Neural progenitor cell (in vitro differentiated cells): ENCODE measurements at places on chromosomes 16 and 17.

DNA sequence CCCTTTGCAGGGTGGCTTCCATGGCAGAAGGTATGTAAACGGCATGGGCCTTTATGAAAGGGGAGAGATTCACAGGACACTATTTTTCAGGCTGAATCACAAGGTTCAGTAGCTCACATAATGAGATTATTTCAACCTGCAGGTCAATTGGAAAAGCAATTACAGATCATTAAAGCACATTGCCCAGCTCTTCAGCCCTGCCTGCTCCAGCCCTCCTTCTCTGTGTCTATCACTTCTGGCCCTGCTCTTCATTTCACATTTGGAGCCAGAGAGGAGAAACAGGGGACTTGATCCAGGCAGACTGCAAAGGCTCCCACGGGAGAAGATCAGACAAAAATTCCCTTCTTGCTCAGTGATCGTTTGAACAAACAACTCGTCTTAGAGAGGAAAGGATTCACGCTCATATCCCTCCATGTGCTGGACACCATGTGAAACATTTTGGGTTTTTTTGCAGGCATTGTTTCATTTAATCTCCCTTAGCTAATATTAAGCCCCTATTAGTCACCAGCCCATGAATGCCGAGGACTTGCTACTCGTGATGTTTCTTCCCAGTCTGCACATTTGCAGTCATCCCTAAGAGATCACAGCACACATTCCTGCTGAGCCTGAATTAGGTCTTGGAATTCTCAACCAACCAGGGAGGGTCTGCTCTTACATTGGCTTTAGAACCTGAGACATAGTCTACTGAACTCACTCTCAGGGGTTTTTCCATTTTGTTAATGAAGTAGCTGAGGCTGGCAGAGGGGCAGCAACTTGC lies 443.9 kb upstream of the CCL2 start:
- peak; percentile 33 for DNase-seq

DNA sequence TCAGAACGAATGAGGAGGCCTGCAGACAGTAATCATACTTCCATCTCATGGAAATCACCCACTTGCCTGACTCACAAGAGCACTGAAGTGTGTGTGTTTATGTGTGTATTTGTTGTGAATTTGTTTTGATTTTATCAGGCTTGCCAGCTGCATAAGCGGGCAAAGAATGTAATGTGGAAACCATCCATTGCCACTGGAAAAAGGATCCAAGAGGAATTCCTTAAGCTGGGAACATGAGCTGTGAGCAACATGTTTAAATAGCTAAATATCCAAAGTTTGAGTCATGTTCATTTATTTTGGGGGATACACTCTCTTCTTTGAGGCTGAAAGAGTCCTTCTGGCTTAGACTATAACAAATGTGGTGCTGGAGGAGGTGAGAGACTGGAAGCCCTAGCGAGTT lies 198.4 kb upstream of the TBX2 start:
- no peak for DNase-seq

DNA sequence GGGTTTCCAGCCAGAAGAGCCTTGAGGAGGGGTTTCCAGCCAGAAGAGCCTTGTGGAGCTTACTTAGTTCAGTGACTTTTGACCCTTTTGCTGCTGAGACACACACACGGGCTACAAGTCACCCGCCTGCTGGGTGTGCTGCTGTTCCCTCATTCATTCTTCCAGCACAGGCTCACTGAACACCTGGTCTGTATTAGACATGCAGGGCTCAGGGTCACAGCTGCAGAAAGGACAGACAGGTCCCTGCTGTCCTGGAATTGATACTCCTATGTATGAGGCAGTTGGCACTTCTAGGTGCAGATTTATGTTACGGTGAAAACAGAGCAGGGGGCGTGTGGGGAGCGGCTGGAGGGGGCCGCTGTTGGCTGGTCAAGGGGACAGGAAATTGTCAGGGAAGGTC lies 6.8 kb downstream of the CACNG4 start:
- DNase-seq, result no peak

DNA sequence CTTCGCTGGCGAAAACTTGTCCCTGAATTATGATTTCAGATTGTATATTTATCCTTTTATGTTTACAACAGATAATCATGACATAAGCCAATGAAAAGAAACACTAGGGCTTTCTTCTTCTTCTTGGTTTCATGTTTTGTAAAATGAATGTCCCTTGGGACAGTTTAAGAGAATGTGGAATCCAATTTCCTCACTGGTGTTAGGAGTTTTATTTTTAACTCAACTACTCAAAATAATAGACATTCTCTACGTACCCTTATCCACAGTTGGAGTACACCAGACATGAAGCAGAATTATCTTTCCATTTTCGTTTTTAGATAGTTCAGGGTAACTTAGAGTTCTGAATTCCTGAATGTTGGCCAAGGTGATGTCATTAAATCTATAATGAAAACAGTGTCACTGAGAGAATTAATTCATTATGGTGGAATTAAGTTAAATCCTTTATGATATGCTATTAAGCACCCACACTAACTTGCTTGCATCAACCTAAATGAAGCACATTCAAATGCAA lies 43.4 kb downstream of the IRX6 start:
- no peak for DNase-seq

GRCh38 chr16:70342016-70342415 lies 4.7 kb upstream of the DDX19A start:
- no peak for DNase-seq

GRCh38 chr16:2038382-2039231 lies 9.0 kb downstream of the NTHL1 start:
- DNase-seq, result no peak

- DNase-seq, result no peak
Measured at GRCh38 chr16:2208772-2209171, 1.9 kb downstream of the BRICD5 start.

DNA sequence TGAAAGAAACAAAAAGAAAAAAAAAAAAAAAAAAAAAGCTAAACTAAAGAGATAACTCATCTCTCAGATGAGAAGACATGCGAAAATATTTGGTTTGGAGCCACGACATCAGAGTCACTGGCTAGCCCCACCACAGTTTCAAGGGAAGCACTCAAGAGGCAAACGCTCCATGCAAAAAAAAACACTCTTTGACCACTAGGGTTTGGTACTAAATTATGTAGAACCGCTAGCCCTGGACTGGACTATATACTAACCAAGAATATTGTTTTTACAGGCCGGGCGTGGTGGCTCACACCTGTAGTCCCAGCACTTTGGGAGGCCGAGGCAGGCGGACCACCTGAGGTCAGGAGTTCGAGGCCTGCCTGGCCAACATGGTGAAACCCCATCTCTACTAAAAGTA lies 37.3 kb downstream of the METTL16 start:
- DNase-seq, result no peak

DNA sequence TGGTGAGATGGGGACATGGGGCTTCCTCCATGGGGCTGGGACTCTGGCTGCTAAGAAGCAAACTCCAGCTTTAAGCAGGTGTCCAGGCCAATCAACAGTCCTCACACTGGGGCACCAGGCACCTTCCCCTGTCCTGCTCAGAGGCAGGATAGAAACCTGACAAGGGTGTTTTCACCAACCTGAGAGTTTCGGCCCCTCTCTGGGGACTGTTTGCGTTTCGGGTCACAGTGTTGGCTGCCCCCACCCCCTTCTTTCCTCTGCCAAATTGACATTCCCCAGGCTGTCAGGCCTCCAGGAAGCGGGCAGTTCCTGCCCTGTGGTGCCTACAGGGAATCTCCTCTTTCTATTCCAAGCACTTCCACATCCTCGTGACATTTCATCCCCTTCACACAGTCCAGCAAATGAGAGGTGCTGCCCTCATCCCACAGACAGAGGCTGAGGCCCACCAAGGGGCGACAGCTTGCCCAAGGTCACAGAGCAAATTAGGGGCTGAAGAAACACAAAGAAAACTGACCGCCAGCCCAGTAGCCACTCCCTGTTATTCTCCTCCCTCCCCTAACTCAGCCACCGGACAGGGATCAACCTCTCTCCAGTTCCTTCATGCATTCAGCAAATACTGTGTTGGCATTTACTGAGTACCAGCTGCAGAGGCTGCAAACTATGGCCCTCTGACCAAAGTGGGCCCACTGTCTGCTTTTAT lies 38.0 kb downstream of the MMP15 start:
- DNase-seq, result no peak

GRCh38 chr16:5196204-5196603 lies 98.6 kb upstream of the EEF2KMT start:
- DNase-seq, result no peak

DNA sequence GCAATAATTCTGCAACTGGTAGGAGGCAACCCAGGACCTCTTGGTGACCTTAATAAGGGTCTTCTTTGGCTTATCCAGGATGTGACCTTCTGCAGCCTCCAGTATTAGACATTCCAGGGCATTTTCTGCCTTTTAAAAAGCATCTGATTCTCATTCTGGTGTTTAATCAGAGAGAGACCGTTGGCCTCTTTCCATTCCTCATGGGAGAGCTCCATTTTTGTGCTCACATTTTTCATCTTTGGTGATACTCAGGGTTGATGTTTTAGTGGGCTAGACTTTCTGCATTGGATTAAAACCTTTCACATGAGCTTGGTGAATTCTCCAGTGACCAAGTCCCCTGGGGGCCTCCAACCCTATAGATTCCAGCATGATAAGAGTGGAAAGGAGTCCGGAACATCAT lies 150.2 kb upstream of the CACNG5 start:
- DNase-seq, result no peak

GRCh38 chr16:23104032-23104955 lies 45.0 kb downstream of the USP31 start:
- no peak for DNase-seq

DNA sequence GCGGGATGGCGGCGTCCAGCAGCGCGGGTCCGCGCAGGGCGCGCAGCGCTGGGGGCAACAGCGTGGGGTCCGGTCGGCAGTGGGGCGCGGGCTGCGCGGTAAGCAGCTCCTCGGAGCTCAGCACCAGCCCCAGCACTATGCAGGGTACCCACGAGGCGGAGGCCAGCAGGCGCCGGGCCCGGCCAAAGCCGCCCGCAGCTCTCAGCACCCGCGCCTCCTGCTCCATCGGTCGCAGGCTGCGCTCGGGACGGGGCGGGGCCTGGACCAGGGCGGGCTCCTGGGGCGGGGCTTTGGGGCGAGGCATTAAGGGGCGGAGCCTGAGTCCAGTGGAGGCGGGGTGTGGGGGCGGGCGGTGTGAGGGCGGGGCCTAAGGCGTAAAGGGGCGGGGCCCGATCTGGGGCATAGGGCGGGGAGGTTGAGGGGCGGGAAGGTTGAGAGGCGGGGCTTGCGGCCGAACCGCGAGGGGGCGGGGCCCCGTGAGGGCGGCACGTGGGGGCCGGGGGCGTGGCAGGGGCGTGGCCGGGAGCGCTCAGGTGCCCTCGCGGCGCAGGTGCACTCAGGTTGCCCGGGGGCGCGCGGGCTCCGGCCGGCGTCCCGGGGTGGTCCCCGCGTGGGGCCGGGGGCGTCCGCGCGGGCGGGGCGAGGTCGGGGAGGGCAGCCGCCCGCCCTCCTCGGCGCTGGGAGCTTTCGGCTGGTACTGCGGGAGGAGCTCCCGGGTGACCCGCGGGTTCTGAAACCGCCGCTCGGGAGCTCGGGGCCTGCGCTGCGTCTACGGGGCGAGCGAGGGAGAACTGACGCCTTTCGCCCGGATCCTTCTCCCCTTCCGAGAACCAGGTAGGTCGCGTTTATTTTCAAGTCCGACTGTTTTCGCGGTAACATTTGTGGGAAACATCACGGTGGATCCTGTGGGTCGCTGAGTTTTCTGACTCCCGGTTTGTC lies 1.4 kb upstream of the SLC22A31 start:
- DNase-seq, result peak; percentile 95
